ENCODE measurements at places on chromosomes 1 and 21.

DNA sequence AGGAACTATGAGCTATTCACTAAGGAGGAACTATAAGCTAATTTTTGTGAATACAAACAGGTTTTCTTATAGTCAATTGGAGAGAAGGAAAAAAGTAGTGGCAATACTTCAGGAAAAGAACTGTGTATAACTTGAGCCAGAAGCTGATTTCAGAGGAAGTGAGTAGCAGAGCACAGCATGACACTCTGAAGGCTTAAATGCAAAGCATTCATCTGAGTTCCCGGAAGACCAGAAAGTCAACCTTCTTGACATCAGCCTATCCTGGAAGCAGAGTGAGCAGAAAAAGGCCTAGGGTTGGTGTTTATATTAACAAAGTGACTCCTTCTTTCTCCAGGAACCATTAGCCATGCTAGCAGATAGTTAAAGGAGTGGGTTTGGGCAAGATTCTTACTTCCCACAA is 545.2 kb downstream of the MRPL39 start:
- no peak for DNase-seq

- peak; percentile 74 for DNase-seq
Measured at GRCh38 chr21:42009831-42010506, at the start of gene ZBTB21. ZBTB21 (minus strand) TSS chr21:42010360; CDS start chr21:41994095, 16,265 bp downstream.

- no peak for DNase-seq
Measured at GRCh38 chr1:33610864-33611455, 138.5 kb downstream of the ZSCAN20 start.

DNA sequence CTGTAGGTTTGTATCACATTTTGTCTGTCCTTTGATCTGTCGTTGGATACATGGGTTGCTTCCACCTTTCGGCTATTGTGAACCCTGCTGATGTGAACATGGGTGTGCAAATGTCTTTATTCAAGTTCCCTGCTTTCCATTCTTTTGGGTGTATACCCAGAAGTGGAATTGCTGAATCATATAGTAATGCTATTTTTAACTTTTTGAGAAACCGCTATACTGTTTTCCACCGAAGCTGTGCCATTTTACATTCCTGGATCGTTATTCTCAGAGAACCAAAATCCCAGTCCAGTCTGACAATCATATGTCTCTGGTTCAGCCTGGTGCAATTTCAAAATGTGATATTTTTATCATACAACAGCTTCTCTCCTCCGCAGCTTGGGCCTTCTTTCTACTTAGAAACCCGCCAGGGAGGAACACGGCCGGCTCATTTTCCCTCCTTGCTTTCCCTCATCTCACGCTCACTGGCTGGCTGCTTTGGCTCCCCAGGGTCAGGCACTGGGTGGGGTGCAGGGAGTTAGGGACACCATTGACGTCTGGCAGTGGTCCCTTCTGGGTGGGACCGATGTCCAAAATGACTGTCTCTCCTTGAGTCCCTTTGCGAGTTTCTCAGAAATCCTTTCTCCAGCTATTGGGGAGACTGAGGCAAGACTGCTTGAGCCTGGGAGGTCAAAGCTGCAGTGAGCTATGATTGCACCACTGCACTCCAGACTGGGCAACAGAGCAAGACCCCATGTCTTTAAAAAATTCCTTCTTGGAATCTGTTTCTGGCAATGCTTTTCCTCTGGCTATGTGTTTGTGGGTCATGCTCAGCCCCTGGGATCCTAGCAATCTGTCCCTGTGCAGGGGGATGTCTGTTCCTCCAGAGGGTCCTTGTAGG is 73.5 kb upstream of the AKT3 start:
- no peak for DNase-seq

GRCh38 chr1:36689992-36690391 is 207.3 kb upstream of the CSF3R start:
- no peak for DNase-seq

DNA sequence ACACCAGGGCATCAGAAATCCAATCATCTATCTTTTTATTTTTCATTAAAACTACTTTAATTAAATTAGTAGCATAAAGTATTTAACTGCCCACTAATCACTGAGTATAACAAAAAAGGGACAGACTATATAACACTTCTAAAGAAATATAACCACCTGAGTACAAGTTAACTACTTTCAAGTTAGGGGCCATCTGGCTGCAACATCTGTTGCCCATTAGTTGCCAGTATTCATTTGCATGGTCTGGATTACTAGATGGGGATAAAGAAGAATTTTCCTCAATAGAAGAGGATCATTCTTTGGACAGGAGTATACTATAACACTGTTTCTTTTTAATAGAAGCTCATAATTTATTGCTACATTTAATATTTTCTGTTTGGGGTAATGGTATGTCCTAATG is 446.4 kb downstream of the AMY1C start:
- no peak for DNase-seq

GRCh38 chr1:91754816-91755580 is 131.0 kb downstream of the TGFBR3 start:
- no peak for DNase-seq

- DNase-seq, result no peak
Measured at GRCh38 chr1:30901798-30902581, 6.6 kb downstream of the SDC3 start.

DNA sequence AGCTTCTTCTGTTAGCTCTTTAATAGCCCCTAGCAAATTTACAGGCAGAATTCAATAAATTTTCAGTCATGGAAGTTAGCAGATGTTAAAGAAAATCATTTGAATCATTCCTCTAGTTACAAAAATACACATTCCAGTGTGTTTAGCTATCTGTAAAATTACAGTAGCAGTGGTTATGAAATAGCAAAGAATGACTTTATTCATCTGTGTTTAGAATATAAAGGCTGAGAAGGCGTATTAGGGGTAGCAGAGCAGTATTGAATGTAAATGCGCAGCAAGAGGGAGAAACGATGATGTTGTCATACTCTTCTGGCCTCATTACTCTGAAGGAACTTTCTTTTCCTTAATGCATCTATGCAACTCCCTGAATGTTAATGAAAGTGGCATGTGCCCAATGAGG is 106.2 kb upstream of the CYYR1 start:
- DNase-seq, result no peak

GRCh38 chr1:119903443-119903835 is 7.1 kb upstream of the ADAM30 start:
- no peak for DNase-seq

GRCh38 chr21:41091616-41092015 is 76.3 kb upstream of the BACE2 start:
- DNase-seq, result no peak

DNA sequence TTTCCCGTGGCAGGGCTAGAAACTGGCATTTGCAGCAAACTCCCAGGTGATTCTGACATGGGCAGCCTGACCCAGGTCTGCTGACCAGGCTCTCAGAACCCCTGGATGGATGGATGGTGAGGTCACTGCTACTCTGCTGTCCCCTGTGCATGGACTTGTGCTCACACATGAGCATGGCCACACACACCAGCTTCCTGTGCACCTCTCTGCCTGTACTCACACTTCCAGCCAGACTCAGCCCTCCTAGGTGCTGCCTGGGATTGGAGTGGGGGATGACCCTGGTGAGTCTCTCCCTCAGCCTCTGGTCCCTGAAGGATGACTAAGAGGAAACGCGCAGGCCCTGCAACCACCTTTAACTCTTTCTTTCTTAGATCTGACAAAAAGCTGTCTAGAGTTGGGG is 361.1 kb downstream of the HHAT start:
- DNase-seq, result no peak

DNA sequence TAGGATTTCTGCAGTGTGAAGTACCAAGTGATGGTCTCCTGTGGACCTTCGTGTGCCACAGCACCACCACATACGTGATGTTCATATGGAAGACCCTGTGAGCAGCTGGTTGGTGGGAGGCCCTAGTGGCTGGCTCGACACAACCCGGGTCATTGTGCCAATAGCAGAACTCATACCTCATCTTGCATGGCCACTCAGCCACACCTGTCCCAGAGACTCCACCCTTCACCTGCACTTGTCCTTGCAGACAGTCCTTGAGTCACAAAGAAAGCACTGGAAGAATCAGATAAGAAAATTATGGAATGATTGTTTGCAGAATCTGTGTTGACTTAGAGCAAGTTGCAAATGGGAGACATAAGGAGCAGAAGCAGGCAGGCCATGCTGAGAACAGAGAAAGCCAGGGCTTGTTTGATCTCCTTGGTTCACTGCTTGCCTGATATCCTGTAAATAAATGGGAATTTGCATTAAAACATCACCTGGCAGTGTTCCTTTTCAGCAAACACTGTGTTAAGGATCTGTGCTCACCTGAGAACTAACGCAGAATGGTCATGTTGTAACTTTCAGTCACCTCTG is 307.7 kb downstream of the SIPA1L2 start:
- DNase-seq, result no peak

GRCh38 chr1:219987325-219987724 is 59.0 kb upstream of the SLC30A10 start:
- DNase-seq, result no peak

GRCh38 chr1:29425631-29426030 is 189.3 kb downstream of the PTPRU start:
- DNase-seq, result no peak

DNA sequence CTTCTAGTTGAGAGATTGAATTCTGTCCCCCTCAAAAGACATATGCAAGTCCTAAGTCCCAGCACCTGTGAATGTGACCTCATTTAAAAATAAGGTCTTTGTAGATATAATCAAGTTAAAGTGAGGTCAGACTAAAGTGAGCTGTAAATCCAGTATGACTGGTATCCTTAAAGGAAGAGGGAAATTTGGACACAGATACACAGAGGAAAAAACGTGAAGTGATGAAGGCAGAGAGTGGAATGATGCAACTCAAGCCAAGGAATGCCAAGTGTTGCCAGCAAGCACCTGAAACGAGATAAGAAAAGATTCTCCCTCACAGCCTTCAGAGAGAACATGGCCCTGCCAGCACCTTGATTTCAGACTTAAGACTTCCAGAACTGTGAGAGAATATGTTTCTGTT is 444.7 kb upstream of the VAMP3 start:
- DNase-seq, result no peak

DNA sequence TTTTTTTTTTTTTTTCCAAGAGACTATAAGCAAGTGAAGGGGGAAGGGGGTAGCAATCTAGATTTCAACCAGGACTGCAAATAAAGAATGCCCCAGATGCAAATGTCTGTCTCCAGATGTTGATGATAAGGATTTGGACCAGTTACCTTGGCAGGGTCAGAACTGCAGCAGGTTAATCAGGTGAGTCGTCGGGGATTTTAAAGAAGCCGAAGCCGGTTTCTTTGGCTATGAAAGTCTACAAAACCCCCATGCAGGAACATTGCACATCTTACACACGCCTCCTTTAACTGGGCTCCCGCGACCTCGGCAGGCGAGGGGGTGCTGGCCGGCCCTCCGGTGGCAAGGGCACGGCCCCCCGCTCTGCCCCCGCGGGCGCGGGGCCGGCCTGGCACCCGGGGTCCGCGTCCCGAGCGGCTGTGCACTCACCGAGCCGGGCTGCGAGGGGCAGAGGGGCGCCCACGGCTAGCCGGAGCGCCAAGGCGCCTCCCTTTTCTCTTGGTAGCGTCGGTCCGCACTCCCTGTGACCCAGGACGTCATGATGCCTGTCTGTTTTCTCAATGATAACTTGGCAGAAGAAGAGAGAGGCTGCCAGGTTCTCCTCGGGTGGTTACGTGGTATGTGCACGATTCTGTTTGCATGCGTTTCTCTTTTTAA is 366.3 kb upstream of the ESRRG start:
- no peak for DNase-seq

GRCh38 chr1:17235135-17235885 is 13.6 kb upstream of the PADI3 start:
- no peak for DNase-seq

DNA sequence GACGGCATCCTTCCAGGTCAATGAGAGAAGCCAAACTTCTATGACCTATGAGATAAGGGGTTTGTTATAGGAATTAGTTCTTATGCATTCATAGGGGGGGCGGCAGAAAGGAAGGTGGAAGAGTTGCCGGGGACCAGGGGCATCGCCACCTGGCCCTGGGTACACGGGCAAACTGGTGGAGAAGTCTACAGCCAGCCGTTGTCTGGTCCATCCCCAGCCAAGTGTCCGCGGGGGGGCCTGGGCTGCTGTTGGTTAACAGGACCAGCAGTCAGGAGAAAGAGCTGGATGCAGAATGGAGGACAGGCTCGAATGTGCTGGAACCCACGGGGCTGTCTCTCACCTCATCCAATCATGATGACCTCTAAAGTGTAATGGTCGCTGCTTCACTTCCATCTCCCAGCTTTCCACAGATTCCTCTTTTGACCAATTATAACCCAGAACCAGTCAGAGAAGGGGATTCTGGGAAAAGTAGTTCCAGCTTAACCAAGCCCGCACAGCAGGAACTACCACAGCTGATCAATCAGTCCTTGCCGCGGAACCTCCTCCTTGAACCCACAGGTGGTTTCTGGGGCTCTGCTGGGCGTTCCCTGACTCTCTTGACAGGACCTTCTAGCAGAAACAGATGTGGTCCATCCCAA is 17.8 kb downstream of the TMEM51 start:
- DNase-seq, result no peak

DNA sequence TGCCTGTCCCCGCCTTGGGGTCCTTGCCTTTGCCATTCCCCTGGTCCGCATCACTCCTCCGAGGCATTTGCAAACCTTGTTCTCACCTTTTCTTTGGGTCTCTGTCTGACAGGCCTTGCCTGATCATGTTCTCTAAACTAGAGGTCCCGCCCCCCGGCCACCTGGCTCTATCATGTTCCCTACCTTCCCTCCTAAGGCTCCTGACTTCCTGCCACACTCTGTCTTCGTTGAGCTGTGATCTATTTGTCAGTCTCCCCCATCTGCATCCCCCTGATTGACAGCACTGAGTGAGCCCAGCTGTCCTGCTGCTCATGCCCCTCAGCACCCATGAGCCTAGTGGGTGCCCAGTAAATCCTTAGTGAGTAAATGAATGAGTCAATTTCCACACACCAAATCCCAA is 22.8 kb downstream of the ERG start:
- DNase-seq, result no peak

DNA sequence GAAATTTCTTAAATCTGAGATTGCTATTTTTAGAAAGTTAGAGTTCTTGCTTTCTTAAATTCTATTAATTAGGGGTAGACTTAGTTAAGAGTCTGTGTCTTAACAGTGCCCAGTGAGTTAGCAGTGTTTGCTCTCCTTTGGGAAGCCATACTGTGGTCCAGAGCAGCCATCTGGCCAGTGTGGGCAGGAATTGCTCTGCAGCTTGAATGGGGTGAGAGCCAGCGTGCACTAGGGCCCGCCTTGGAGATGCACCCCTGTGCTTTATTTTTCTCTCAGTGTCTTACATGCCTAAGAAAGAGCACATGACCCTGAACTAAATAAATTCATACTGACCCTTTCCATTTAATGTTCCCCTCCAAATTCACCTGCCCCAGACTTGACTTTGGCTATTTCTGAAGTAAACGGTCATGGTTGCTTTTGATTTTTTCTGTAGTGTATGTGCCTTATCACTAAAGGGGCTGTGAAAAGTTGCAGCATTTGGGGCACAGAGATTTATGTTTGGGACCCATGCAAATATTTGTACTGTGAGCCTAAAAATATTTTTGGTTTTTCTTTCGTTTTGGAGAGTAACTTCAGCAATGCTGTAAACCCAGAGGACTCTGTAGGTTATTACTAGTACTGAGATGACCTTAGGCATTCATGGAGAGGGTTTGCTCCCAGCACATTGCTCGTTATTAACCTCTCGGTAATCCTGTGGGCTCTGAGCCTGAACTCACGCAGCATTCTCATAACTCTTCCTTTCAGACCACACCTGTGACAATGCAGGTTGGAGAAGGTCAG is 21.3 kb upstream of the KCNQ4 start:
- no peak for DNase-seq

Measured in D721Med (cell line).